Hepatic stellate cell (primary cell): ENCODE measurements at places on chromosomes 4 and X.

GRCh38 chr4:139441029-139441428, 12.9 kb upstream of the RAB33B start:
- no peak for DNase-seq

DNA sequence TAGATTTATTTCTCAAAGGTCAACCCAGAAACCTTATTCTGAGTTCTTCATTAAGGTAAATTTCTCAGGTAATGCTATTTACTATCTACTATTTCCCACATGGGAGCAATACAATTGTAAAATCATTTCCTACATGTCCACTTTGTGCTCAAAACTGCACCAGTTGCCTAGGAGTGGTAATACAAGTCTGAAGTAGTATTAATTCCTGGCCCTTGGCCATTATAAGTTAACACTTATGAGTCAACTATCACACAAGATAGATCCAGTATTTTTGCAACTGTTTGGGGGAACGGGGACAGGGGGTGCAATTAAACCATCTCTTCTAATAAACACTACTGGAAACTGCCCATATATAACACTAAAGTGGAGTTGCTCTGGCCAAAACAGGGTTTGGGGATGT, 48.9 kb downstream of the ACSL4 start:
- no peak for DNase-seq

GRCh38 chr4:2256156-2256731, 5.7 kb downstream of the MXD4 start:
- DNase-seq: no peak

GRCh38 chr4:14196131-14196530, 568.6 kb upstream of the BOD1L1 start:
- peak; percentile 9 for DNase-seq

DNA sequence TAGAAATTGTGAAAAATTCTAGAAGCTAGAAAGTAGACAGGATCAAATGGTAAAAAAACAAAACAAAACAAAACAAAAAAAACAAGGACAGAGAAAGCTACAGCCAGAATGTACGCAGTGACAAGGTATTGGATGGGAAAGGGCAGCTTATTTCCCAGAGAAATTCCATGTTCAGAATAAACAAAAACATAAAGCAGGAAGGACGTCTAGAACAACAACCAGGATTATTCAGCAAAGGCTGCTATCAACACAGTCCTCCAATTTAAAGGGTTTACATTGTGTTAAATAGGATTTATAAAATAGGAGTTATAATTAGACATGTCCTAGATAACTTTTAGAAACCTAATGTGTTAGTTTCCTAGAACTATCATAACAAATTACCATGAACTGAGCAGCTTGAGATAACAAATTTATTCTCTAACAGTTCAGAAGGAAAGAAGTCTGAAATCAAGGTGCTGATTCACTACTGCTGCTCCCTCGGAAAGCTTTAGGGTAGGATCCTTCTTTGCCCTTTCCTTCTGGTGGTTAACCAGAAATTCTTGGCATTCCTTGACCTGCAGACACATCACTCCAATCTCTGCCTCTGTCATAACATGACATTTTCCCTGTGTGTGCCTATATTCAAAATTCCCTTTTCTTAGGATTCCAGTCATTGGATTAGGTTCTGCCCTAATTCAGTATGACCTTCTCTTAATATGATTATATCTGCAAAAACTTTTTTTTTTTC, 175.6 kb downstream of the SNCA start:
- no peak for DNase-seq

GRCh38 chrX:136906921-136907510, 26.5 kb upstream of the RBMX start:
- DNase-seq: no peak

DNA sequence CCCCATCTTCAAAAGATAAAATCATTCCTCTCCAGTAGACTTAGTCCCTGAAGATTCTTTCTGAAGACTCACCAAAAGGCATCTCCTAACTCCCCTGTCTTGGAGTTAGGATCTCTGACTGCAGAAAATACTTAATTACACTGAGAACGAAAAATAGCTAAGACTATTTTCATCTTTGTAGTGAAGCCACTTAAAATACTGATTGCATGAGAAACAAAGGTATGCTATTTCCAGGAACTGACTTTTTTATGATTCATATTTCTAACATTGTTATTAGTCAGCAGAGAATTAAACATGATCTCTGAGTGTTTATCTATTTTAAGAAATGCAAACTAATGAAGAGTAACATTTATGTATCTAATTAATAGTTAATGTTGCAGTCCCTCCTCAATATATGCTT, 71.8 kb upstream of the NR3C2 start:
- DNase-seq: peak; percentile 2

GRCh38 chr4:2365054-2365912, 53.2 kb downstream of the ZFYVE28 start:
- no peak for DNase-seq

- DNase-seq: no peak
Observed at GRCh38 chr4:78298618-78299017, 241.5 kb downstream of the FRAS1 start.

DNA sequence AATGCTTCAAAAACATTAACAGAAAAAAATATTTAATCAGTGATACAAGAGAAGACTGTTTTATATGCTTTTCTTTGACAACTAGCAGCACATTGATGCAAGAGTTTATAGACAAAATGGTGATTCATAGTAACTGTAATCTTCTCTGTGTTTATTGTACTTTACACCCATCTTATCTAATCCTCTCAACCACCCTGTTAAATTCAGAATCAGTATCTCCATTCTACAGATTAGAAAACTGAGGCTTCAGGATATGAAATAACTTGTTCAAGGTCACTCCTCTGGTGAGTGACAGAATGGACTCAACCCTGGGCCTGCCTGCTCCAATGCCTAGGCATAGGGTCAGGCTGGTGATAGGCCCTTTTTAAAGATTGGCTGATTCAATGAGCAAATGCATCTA, 26.1 kb upstream of the TMEM184C start:
- no peak for DNase-seq

DNA sequence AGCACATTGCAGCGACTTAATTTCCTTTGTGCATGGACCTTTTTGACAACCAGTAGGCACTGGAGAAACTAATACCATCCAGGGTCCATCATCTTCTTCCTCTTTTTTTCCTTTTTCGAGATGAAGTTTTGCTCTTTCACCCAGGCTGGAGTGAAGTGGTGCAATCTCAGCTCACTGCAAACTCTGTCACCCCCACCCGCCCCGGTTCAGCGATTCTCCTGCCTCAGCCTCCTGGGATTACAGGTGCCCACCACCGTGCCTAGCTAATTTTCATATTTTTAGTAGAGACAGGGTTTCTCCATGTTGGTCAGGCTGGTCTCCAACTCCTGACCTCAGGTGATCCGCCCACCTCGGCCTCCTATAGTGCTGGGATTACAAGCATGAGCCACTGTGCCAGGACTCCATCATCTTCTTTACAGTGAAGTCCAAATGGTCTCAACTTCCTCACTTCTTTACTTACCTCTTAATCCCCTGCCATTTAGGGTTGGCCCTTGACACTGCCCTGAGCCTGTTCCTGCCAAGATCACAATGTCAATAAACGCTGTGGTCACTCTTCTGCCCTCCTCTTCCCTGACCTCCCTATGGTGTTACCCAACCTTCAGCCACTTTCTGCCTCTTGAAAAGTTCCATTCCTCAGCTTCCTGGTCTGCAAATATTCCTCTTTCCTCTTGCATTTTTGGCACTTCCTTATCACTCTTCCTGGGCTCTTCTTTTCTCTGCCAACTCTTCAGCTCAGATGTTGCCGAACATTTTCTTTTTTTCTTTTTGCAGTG, 119.8 kb upstream of the SLC34A2 start:
- no peak for DNase-seq

DNA sequence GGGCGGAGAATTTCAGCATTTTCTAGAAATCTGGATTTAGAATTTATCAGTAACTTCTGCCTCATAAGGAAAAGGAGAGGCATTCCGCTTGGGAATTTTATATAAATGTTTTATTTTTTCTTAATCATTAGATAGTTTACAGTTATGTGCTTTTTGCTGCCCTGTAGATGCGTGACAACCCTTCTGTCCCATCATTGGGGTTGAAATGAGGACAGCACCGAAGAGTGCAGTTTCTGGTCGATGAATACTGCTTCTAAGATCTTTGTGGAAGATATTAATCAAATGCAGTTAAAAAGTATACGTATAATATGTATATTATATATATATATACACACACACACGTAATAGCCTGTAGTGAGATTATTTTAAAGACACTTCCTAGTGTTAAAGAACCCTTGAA, 1.5 kb downstream of the RBPJ start:
- no peak for DNase-seq
